CD4-positive, alpha-beta T cell treated with Interleukin-2 at 100 ng/mL for 4 hours (primary cell): ENCODE measurements at places on chromosomes 1 and 21.

- DNase-seq = no peak
These were observed 10.2 kb upstream of the SLC19A2 start for GRCh38 chr1:169495916-169496315.

- no peak for DNase-seq
These were observed 125.5 kb downstream of the CRYAA start for GRCh38 chr21:43294194-43294902.

DNA sequence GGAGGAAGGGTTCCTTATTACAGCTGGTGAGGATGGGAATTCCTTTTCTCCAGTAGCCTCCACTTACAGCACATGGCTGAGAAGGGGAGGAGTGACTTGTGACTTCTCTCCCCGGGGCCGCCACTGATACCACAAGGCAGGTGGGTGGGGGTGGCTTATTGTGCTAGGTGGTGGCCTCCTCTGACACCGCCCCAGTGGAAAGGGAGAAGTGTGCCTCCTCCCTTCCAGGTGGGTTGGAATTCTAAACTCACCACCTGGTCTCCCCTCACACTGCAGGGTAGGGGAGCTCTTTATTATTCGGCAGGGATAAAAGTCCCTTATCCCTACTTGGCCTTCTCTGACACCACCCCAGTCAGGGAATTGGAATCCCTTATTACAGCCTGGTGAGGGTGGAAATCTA is 89.5 kb downstream of the CCDC30 start:
- no peak for DNase-seq

DNA sequence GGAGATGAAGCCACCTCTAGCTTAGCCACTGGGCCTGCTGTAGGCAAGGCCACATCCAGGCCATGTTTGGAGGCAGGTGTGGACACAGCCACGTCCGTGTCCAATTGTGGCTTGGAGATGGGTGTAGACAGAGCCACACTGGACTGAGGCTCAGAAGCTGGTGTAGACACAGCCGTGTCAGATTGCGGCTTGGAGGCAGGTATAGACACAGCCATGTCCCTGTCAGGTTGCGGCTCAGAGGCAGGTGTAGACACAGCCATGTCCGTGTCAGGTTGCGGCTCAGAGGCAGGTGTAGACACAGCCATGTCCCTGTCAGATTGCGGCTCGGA is 2.2 kb downstream of the PERM1 start:
- no peak for DNase-seq

DNA sequence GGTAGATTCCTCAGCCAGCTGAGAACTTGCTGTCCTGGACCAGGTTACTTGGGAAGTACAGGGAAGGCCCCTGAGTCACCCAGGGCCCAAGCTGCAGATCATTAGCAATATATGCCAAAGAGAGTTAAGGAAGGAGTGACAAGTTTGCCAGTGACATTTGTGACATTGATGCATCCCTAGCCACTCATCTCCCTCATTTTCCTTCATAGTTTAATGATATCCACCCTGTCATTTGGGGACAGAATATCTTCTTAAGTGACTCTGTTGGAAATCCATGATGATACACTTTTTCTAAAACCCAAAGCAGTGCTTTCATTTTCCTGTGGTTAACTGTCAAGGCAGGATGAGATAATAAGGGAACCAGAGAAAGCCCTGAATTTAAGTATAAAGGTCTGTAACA is 3.2 kb downstream of the TNN start:
- DNase-seq = no peak

DNA sequence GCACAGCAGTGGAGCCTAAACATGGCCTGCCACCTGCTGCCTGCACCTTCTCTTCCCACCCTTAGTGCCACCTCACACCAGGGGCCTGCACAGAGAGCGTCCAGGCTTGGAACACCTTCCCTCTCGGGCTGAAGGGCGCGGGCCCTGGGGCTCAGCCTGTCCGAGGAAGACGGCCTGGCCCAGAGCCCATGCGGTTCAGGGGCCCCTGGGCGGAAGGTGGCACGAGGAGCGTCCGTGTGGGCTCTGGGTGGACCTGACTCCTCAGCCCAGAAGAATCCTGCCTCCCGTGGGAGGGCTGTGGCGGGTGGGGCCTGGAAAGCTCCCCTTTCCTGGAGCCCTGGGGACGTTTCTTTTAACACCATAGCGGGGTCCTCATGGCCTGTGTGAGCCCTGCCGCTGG is 19.4 kb downstream of the DFFB start:
- DNase-seq = no peak

DNA sequence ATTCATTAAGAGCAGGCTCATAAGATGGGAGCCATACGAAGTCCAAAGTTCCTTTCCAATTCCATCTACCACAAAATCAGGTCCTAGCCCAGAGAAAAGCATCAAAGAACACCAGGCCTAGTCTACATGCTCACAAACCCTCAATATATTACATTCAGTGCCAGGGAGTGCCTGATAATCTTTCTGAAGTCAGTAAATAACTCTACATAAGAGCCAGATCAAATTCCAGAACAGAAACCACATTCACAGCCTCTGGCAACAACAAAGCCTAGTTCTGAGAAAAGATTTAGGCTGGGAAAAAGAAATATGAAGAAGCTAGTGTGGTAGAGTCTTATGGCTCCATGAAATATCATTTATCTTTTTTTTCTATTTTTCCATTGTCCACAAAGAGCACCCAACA is 40.5 kb upstream of the RBBP5 start:
- no peak for DNase-seq

- no peak for DNase-seq
These were observed 22.7 kb upstream of the CD55 start for GRCh38 chr1:207298636-207299398.

DNA sequence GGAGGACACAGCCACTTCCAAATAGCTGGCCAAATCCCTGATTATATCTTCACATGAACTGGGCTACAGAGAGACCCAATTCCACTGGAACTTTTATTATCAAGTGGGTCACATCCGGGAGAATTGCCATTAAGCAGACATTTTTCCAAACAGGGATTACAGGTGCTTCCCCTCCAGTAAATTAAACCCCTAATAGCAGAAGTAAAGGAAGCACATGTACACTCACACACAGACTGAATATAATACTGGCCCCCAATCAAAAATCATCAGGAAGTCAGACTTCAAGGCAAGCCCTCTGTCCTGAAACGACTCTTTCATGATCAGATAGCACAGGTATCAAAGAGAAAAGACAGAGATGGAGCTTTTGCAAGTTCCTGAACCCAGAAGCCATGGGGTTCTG is 118.6 kb upstream of the PPP2R5A start:
- no peak for DNase-seq
